ENCODE measurements at places on chromosomes 2 and 18.

DNA sequence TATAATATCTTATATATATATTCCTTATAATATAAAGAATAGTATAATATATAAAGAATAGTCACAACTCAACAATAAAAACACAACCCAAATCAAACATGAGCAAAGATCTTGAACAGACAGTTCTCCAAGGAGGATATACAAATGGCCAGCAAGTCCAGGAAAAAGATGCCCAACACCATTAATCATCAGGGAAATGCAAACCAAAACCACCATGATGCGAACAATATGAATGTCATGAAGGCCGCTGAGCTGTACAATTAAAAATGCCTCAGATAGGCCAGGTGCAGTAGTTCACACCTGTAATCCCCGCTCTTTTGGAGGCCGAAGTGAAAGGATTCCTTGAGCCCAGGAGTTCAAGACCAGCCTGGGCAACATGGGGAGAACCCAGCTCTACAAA, 58.9 kb downstream of the SLC35F5 start:
- no peak for DNase-seq

DNA sequence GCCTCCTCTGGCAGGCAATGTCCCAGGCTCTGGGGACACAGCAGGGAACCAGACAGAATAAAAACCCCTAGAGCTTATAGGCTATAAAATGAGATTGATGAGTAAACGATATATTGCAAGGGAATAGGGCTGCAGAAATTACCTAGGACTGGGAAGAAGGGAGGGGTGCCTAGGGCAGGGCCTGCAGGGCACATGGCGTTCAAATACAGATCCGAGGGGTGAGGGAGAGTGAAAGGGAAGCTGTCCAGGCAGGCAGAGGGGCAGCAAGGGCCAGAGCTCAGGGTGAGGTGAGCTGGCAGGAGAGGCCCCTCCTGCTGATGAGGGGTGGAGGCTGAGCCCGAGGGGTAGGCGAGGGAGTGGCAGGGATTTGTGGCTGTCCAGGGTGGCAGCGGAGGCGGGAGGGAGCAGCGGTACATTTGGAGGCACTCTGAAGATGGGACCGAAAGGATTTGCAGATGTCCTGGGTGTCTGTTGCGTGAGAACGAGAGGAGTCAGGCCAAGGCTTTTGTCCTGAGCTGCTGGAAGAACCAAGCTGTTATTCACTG, 33.7 kb downstream of the KCNIP3 start:
- no peak for DNase-seq

DNA sequence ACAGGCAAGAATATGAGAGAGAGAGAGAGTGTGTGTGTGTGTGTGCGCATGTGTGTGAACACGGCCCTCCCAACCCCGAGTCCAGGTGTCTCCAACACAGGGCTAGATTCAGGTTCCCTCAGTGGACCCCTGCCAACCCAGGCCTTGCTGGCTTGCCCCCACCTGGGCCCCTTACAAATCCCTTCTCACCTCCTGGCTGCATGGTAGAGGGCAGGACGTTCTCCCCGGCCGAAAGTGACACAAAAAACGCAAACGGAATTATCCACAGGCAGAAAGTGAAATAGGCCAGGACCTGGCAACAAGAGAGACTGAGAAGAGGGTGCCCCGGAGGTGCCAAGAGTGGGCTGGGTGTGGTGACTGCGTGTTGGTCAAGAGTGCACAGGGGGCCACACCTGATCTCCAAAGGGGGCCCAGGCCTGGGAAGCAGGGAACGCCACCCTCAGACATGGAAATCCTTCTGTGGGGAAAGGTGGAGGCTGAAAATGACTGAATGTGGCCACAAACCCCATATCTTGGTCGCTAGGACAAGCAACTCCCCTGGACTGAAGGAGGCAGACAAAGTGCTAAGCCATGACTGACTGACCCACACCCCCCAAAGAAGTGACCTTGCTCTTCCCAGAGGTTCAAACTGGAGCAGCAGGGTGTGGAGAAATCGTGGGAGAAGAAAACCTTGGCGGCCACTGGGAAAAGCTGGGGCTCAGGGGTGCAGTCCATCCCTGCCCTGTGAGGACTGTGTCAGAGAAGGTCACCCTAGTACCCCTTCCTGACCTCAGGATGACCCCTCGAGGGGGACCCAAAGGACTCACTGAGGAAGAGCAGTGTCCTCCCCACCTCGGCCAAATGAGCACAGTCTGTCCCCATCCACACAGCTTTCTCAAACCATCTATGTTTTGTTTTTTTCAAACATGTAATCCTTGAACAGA, 5.7 kb downstream of the TEX261 start:
- DNase-seq: no peak

GRCh38 chr2:165086337-165086736, 117.5 kb downstream of the SCN3A start:
- no peak for DNase-seq

GRCh38 chr2:85741833-85742455, 11.8 kb upstream of the ATOH8 start:
- DNase-seq: no peak

GRCh38 chr2:100539221-100539620, 23.6 kb upstream of the PDCL3 start:
- DNase-seq: no peak

GRCh38 chr18:13237073-13237472, 18.5 kb downstream of the LDLRAD4 start:
- DNase-seq: no peak

GRCh38 chr2:73032702-73033097, 38.8 kb downstream of the SFXN5 start:
- DNase-seq: no peak

- DNase-seq: no peak
Measured at GRCh38 chr2:233853883-233854240, 473 bp downstream of the HJURP start.

DNA sequence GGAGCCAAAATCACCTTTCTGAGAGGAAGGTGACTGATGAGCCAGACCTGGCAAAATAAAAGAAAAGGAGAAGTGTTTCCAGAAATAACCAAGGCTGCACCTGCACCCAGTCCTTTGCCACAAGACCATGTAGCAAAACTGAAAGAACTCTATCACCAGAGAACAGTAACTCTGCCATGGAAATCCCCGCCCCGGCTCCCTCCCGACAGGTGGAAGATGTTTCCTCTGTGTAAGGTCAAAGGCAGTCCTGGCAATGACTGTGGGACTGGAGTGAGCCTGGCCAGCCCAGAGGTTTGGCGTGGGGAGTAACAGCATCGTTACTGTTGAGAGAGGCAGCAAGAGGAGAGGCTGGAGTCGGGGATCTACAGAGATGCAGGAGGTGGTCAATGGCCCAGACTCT, 42.3 kb downstream of the SPRED2 start:
- DNase-seq: no peak

- DNase-seq: no peak
Measured at GRCh38 chr18:45671321-45671720, 52.7 kb upstream of the SLC14A1 start.

DNA sequence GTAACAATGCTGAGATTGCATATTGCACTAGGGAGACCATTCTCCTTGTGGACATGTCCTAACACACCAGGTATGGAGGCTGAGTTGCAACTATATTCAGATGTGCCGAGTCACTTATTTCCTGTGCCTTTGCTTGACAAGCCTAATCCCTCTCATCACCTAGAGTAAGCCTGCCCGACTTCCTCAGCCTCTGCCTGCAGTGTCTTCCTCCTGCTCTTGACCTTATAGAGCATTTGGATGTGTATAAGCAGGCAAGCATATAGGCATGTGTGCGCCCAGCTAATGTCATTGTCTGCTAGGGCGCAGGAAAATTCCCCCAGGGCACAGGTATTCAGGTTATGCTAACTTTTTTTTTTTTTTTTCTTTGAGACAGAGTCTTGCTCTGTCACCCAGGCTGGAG, 316.9 kb downstream of the CDH2 start:
- no peak for DNase-seq

GRCh38 chr2:10132996-10133647, 10.6 kb downstream of the RRM2 start:
- DNase-seq: no peak

DNA sequence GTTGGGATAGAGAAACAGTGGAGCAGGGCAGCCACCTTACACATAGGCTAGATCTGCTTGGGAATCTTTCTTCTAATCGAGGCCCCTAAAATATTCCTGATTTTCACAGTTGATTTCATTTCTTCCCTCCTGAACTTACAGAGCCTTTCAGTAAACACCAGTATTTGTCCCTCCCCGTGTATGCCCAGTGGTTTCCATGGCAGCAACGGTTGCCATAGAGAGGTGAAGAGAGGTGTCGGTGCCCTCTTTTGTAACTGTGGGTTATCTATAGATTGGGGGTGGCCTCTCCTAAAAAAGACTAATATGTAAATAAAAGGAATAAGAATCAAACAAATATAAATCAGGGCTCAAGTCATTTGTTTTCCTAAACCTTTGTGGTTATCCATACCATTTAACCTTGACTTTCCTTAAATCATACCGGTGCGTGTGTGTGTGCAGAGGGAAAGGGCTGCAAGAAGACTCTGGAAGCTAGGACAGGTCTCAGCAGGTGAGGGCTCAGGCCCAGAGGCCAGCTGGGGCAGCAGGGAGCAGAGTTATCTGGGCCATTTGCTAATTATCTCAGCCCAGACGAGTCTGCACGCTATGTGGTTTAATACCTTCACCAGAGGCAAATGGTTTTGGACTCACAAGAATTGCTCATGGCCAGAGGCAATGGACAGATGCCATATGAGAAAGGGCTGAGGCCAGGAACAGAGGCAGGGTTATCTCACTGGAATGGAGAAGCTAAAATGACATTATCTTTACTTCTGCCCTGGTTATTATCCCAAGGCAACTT, 35.5 kb downstream of the LIPG start:
- DNase-seq: no peak

GRCh38 chr2:160484859-160485520, 8.6 kb downstream of the RBMS1 start:
- peak; percentile 18 for DNase-seq

DNA sequence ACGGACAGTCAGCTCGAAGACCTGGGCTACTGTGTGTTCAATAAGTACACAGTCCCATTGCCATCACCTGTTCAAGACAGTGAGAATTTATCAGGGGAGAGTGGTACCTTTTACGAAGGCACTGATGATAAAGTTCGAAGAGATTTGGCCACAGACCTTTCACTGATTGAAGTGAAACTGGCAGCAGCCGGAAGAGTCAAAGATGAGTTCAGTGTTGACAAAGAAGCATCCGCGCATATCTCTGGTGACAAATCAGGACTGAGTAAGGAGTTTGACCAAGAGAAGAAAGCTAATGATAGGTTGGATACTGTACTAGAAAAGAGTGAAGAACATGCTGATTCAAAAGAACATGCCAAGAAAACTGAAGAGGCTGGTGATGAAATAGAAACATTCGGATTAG, 76.9 kb upstream of the UNC80 start:
- DNase-seq: no peak

- DNase-seq: no peak
Measured at GRCh38 chr18:25299426-25300300, 52.3 kb downstream of the ZNF521 start.

DNA sequence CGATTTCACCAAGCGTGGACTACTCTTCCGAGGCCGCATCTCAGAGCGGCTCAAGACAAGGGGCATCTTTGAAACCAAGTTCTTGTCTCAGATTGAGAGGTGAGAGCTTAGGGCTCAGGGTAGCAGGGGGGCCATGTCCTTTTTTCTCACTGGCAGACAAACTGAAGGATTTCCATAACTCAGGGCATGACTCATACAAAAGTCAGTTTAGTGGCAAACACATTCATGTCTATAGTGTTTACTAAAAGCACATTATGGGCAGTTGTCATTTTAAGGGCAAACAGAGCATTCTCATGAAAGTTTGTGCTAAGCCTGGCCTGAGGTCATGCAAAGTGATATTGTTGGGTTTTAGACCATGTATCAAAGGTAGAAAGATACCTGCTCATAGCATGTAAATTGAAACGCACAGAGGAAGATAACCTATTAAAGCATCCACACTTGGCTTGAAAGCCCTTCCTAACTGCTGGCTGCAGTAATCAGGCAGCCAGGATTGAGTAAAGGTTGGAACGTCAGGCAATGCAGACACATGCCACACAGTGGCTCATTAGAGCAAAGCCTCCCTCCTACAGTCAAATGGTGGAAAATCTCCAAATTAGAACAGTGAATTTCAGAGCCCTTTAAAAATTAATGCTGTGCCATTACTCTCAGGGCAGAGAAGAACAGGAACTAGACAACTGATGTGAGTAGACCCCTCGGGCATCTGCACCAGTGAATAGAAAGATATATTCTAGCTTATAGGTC, 54.2 kb downstream of the HK2 start:
- DNase-seq: no peak

GRCh38 chr2:165864296-165864695, 70.2 kb upstream of the GALNT3 start:
- DNase-seq: no peak

- no peak for DNase-seq
Measured at GRCh38 chr2:207421671-207422070, 108.1 kb upstream of the CREB1 start.

- no peak for DNase-seq
Measured at GRCh38 chr18:48201337-48202005, 207.7 kb downstream of the ZBTB7C start.

DNA sequence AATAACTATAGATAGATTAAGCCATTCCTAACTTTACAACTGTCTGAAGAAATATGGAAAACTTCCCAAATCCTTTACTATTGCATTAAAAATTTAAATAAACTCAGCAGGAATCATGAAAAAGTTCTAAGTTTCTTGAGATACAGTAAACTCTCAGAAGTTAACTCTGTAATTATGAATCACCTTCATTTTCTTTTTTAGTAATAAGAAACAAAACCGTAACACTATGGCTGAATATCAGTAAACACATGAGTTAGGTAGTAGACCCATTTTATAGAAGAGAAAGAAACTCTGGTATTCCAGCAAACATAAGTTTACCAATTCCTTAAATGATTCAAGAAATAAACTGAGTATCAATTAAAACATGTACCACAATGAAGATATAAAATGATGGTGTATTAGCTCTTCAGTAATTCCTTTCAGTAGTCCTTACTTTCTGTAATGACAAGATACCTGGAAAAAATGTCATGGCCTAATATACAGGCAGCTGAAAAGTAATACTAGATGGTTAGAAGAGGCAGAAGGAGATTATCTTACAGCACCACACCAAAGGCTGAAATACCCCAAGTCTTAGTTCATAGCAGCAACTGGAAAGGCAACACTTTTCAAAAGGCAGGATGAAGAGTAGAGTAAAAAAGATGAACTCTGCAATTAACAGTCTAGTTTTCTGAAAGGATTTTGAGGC, 11.5 kb downstream of the TRIP12 start:
- DNase-seq: no peak

- DNase-seq: no peak
Measured at GRCh38 chr2:59968441-59968840, 585.0 kb downstream of the BCL11A start.

- DNase-seq: no peak
Measured at GRCh38 chr18:46621111-46621766, 35.8 kb downstream of the LOXHD1 start.

- no peak for DNase-seq
Measured at GRCh38 chr18:69399253-69399652, 1.4 kb upstream of the DOK6 start.

GRCh38 chr18:48640566-48641270, 101.9 kb downstream of the CTIF start:
- no peak for DNase-seq
